ENCODE measurements at places on chromosomes 4 and X. TPM values are rescaled to one million over a fixed set of nuclear protein-coding genes. Genes with fewer than 3 reads are reported as not detected.

SYTL4 gene
- total RNA-seq, result 9.1 TPM

GRCh38 chrX:30935985-30936384 lies 46.9 kb upstream of the TAB3 start:
- DNase-seq, result peak; percentile 16

DNA sequence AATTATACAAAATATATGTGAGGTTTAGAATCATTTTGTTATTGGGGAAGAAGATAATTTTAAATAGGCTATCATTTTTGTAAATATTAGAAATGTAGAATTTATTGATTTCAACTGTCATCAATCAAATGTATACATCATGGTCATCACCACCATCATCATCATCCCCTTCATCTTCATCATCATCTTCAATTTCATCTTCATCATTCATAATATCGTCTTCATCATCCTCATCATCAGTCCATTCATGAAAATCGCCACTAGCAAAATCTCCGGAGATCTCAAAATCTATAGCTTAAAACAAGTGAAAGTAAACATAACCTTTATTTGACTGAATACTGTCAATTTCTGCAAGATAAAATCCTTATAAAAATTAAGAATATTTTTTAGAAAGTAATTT lies 499.5 kb downstream of the SPOCK3 start:
- DNase-seq, result no peak

DNA sequence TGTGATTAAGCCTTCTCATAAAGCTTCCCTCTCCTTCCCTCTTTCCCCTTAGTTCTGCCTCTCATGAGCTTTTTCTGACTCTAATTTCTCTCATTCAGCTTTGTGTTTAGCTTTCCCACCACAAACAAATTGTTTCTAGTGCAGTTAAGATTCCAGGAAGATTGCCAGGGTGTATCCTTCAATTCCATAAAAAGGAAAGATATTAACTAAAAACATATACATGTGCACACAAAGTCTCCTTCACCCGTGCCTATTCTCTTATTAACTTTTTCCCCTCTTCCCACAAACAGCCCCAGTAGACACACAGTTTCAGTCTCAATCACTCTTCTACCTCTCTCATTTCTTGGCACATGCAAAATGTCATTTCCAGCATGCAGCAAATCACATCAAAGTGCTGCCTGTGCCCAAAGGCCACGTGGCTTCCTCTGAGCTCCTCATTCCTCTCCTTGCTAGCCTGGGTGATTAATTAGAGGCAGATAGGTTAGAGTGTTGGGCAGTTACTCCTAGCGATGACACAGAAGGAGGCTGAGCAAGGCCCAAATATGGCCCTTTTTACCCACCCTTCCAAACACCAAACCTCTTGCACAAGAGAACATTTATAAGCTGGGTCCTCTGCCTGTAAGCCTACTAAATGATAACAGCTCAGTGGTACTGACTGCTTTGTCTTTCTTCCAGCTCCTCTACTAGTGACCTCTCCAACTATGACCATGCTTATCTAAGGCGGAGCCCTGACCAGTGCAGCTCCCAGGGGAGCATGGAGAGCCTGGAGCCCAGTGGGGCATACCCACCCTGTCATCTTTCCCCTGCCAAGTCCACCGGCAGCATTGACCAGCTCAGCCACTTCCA lies 159.6 kb downstream of the SOWAHB start:
- peak; percentile 84 for DNase-seq

HS3ST1 gene
- not detected for total RNA-seq

DNA sequence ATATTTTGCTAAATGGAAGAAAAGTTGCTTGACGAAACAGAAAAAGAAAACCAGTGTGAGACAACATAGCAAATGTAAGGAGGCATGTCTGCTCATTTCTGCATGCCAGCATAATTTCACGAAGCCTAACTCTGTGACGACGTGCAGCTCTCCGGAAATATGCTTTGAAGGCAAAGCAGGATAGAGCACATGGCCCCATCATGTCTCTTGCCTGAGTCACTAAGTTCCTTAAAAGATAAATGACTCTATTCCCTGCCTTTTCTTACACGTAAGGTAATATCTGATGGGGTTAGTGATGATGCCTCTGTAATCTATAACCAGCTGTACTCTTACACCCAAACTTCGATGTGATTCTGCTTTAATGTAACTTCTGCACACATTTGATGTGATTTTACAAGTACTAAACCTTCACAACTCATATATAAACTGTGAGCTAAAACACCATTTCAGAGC lies 64.5 kb downstream of the ANXA3 start:
- DNase-seq, result no peak

LONRF3 gene
- total RNA-seq, result 8.7 TPM

DNA sequence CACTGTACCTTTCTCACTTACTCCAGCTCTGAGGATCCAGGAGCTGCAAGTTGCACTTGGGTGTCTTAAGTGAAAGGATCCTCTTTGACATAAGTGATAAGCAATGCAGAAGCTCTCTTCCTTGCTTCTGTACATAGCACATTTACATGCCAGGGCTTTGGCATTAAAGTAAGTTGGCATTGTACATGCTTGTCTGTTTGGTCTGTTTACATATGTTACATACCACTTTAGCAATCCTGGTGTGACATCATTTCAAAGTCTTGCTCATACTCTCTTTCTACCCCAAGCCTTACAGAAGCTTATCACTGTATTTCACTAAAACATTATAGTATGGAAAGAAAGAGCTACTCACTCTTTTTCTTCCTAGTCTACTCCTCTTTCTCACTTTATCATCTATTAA lies 2548.3 kb downstream of the ARAP2 start:
- DNase-seq, result peak; percentile 4

COL4A6 gene
- total RNA-seq, result 0.47 TPM

DNA sequence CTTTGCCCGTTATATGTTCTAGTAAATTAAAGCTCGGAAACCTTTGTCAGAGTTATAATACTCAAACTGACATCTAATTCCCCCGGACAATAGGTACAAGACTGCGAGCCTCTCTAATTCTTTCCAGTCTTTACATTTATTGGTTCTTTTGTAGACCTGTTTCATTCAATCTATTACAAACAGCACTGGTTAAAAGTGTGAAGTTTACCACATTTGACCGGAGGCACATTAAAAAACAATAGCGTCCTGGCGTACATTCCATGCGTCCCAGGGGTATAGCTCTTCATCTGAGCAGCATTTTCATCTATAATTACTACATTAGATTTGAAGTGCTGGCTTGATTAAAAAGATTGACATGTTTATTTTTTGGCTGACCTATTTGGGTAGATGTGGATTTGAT lies 49.9 kb upstream of the TENM3 start:
- no peak for DNase-seq

- peak; percentile 88 for DNase-seq
Measured at GRCh38 chr4:71338846-71339593, at the start of gene SLC4A4. Gene SLC4A4 (plus strand): TSS chr4:71339020.

DNA sequence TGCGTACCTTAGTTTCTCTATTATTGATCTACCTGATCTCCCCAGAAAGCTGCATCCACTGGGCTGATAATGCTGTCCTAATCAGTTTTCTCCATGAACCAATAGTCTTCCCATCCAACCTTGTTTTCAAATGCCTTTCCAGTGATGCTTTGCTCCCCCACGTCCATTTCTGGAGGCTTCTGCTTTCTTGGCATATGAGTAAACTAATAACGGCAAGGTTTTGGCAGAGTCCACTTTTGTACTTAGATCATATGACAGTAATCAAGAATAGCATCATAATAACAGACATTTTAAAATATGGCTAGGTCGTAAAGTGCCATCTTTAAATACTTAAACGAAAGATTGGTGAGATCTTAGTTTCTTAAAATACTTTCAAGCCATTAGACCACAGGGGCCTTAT lies 38.4 kb upstream of the FAM9B start:
- peak; percentile 17 for DNase-seq

GRCh38 chr4:25343671-25344070 lies 31.1 kb downstream of the ZCCHC4 start:
- peak; percentile 45 for DNase-seq

- DNase-seq, result peak; percentile 6
Measured at GRCh38 chrX:70769659-70770227, 138.8 kb downstream of the TEX11 start.

SLC26A1 gene
- not detected for total RNA-seq

- no peak for DNase-seq
Measured at GRCh38 chr4:182367153-182367552, 124.0 kb downstream of the TENM3 start.

DNA sequence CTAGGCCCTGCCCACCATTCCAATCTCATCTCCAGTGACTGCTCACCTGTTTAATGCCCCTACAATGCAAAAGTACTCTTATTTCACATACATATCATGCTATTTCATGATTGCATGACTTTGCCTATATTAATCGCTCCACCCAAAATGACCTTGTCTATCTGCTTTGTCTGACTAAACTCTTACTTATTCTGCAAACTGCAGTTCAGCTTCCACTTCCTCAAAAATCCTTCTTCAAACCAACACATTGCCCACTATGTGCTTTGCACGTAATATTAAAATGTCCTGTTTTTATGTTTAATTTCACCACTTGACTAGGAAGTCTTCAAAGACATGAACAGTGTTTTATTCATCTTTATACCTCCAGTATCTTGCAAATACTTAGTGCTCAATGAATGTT lies 229.6 kb downstream of the OPHN1 start:
- no peak for DNase-seq

GRCh38 chr4:182418054-182418734 lies 175.0 kb downstream of the TENM3 start:
- DNase-seq, result no peak

- DNase-seq, result no peak
Measured at GRCh38 chr4:8004066-8004465, 64.4 kb upstream of the AFAP1 start.

Data from M059J (cell line).